Naive B cell (primary cell): ENCODE measurements at places on chromosomes 16 and 17.
A peak's percentile ranks its signal among the peaks of the same experiment; 100 is the strongest.

DNA sequence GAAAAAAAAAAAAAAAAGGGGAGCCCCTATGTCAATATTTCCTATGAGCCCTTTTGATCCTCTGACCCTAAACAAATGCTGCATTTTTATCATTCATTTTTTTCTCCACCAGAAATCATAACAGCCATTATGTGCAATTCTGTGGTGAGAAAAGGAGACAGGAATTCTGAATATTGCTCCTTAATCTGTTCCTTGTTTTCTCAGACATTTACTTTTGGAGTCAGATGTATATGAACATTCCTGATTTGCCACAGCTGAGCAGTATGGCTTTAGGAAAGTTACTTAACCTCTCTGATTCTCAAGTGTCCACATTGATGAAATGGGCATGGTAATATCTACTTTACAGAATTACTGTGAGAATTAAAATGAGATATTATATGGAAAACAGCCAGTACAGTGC, 144.4 kb downstream of the SKAP1 start:
- DNase-seq, result no peak

DNA sequence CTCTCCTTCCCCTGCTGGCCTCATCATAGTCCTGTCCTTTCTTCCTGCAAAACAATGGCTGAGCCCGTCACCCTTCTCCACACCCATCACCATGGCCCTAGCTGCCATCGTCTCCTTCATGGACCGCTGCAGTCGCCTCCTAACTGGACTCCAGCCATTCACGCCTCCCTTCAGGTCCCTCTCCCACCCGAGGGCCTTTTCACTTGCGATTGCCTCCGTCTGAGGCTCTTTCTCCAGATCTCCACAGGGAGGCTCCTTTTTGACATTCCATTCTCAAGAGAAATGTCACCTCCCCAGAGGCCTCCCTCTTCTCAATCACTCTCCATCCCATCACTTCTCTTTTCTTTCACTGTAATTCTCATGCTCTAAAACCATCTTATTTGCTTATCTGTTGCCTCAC, 23.5 kb downstream of the GSG1L start:
- DNase-seq, result no peak

- DNase-seq, result peak; percentile 29
These were observed at the start of gene RPRML for GRCh38 chr17:46979147-46979863. TSS of gene RPRML (minus strand) at chr17:46979253. CDS start at chr17:46979007, 246 bp downstream.

- no peak for DNase-seq
These were observed 10.6 kb downstream of the GTF3C1 start for GRCh38 chr16:27539120-27539519.

- DNase-seq, result no peak
These were observed 162.2 kb downstream of the CDH13 start for GRCh38 chr16:82788919-82789318.

GRCh38 chr17:63975541-63976092, 2.9 kb upstream of the SCN4A start:
- no peak for DNase-seq

DNA sequence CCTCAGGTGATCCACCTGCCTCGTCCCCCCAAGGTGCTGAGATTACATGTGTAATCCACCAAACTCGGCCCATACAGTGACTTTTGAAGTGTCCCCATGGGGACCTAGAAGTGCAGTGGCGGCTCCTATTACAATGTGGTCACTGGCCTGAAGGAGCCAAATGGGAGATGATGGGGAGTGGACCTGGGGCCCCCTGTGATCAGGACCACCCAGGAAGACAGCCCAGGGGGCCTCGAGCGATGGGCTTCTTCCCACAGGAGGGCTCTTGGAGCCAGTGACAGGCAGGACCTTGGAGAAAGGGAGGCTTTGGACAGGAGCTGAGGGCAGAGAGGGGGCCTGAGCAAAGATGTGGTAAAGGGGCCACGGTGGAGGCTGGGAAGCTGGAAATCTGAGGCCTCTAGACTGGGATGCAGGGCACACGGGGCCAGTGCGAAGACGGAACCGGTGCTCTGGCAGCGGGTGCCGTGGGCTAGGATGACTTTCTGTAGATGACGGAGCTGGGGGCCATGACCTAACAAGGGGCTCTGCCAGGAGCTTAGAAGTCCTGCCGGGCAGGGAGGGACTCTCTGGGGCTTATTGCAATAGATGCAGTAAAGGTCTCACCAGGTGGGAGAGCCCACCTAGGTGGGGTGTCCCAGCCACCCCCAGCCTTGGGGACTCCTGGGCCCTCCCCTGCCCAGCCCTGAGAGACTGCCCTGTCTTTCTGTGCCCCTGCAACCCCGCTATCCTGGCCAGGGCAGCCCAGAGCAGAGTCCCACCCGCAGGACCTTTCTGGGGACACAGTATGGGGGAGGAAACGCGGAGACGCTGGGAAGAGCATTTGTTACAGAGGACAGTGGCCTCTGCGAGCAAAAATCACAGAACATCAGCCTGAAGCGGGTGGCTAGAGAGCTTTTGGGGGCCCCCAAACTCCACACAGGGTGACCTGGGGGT, 2.7 kb upstream of the C17orf99 start:
- no peak for DNase-seq

DNA sequence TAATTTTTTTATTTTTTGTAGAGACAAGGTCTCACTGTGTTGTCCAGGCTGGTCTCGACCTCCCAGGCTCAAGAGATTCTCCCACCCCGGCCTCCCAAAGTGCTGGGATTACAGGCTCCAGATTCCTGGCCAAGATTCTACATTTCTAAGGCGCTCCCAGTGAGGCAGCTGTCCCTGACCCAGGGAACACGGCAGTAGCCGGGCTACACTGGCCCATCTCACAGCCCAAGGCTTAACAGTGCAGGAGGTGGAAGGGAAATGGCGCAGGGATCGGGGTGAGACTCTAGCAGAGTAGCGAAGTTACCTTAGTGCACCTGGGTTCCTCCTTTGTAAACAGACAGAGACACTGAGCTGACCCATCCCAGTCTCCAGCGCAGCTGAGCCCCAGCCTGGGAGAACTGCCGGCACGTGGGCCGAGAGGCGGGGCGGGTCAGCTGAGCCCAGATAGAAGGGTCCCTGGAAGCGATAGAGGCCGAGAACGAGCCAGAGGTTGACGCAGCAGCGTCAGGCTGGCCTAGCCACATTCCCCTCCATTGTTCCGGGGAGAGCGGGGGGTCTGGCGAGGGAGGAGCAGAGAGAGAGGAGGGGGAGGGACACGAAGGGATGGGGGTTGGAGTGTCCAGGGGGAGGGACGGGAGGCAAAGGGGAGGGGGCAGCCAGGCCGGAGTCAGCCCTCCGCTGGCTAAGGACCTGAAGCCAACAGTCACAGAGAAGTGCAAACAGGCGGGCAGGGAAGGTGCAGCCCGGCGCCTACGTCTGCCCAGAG, 2.5 kb downstream of the CARHSP1 start:
- no peak for DNase-seq

DNA sequence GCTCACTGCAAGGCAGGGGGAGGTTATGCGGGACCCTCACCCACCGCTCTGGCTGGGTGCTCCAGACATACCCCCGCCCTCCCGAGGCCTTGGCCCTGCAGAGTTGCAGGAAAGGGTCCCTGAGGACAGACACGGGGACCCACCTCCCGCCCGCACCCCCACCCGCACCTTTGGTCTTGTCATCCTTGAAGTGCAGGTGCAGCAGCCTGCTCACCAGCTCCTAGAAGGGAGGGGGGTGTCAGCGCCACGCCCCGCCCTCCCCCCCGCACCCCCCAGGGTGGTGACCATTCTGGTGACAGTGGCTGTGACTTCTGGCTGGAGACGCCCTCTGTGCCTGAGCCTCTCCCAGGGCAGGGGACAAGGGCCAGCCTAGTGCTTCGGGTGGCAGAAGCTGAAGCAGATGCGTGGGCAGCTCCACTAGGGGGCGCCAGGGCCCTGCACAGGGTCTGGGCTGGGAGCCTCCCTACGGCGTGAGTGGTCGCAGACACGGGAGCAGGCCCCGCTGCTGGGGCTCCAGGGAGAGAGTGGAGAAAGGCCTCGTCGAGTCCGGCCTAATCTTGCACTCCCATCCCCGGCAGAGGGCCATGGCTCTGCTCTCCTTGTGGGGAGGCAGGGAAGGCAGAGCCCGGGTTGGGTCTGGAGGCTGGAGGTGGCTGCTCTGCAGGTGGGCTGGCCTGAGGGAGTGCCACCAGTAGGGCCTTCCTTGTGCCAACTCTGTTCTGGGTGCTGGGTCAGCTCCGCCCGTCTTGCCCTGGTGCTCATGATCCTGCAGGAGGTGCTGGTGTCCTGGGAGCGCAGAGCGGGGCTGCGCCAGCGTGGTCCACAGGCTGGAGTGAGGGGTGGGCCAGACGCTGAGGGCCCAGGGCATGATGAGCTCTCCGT, 2.7 kb downstream of the CENPX start:
- DNase-seq, result peak; percentile 47

DNA sequence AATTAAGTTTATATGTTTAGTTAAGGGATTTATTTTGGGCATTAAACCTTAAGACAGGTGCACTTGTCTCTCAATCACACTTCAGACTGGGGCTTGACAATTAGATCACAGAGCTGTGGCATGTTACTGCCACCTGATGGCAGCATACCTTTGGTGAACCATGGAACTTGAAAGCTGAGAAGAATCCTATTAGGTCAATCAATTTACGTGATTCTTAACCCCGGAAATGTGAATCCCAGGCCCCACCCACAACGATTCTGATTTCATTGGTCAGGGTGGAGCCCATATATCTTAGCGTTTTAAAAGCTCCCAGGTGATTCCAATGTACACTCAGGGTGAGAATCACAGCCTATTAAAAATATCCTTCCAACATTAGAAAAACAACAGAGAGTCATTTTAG, 91.0 kb downstream of the GSG1L start:
- peak; percentile 10 for DNase-seq
